ENCODE measurements at places on chromosomes 16 and 17.

DNA sequence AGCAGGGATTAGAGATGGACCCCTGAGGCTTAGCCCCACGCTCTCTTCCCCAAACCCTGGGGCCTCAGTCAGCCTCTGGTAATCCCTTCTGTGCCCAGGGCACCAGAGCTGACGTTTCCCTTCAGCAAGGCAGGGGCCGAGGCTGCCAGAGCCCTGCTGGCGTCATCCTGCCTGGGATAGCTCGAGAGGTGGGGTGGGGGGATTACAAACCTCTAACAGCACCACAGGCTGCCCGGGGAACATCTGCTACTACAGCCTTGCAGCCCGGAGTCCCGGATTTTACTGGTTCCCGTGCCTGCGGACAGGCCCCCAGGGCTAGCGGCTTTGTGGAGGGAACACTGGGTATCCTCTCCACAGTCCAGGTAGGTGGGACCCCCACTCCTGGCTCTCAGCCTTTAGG is at the start of gene AANAT:
Gene AANAT, plus strand, starts transcription at position 238 of the 400 bp plus-strand sequence. CDS start 1,144 bp downstream, outside the sequence.
- no peak for DNase-seq

- DNase-seq, result no peak
Observed at GRCh38 chr16:17098685-17099084, 372.1 kb downstream of the XYLT1 start.

GRCh38 chr17:9109933-9110332 is 88.6 kb downstream of the NTN1 start:
- DNase-seq, result no peak

- no peak for DNase-seq
Observed at GRCh38 chr16:84511831-84512230, 7.4 kb upstream of the MEAK7 start.

DNA sequence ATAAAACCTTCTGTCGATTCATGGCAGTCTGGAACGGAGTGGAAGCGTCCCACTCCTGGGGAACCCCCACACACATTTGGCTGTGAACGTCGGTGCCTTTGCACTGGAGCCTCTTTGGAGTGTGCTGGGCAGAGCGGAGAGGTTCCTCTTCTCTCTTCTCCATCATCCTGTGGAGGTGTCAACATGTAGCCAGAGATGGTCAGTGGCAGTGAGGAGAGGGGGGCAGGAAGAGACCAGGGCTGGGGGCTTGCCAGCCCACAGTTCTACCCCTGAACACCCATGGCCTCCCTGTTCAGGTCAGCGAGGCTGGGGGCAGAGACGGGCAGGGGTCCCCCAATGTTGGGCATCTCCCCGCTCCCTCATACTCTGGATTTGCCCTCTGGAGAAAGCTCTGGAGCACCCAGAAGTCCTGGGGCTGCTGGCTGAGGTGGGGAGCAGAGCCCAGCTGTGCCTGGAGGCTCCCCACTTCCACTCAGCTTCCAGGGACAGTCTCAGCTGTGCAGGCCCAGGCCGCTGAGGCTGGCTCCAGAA is 223.7 kb downstream of the SEC14L1 start:
- no peak for DNase-seq

- DNase-seq, result no peak
Observed at GRCh38 chr16:19755268-19755667, 37.2 kb downstream of the IQCK start.

DNA sequence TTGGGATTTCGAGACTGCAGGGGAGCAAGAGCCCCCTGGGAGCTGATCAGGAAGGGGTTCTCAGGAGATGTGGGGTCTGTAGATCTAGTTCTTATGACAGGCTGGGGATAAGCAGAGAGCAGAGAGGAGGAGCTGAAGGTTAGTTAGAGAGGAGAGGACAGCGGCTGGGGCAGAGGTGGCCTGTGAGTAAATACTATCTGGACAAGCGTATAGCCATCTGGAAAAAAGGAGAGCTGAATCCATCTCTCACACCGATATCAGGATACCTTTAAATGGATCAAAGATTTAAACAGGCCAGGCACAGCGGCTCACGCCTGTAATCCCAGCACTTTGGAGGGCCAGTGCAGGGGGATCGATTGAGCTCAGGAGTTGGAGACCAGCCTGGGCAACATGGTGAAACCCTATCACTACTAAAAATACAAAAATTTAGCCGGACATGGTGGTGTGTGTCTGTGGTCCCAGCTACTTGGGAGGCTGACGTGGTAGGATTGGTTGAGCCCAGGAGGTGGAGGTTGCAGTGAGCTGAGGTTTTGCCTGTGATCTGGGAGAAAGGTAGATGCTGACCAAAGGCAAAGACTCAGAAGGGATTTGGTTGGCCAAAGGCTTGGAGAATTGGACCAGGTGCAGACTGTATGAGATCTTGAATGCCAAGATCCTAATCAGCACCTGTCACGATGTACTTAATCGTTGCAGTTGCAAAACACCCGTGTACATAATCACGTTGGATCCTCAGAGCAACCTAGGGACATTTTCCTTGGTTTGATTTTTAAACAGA is 18.9 kb upstream of the SLC25A19 start:
- no peak for DNase-seq

GRCh38 chr17:17763734-17764133 is 73.1 kb downstream of the SREBF1 start:
- DNase-seq, result no peak

DNA sequence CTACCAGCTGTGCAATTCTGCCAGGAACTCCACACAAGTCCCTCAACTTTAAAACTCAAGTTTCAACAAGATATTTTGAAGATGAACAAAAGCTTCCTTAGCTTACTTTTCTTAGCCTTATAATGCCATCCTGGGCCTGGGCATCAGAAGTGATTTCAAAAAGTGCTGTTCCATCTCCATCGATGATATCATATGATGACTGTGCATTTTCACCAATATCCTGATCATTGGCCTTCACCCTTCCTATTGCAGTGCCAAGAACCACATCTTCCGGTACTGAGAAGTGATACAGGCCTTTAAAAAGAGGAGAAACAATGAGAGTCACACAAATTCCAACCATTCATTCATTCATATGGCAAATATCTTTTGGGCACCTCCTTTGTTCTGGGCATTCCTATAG is 215.4 kb downstream of the CDH8 start:
- DNase-seq, result no peak

DNA sequence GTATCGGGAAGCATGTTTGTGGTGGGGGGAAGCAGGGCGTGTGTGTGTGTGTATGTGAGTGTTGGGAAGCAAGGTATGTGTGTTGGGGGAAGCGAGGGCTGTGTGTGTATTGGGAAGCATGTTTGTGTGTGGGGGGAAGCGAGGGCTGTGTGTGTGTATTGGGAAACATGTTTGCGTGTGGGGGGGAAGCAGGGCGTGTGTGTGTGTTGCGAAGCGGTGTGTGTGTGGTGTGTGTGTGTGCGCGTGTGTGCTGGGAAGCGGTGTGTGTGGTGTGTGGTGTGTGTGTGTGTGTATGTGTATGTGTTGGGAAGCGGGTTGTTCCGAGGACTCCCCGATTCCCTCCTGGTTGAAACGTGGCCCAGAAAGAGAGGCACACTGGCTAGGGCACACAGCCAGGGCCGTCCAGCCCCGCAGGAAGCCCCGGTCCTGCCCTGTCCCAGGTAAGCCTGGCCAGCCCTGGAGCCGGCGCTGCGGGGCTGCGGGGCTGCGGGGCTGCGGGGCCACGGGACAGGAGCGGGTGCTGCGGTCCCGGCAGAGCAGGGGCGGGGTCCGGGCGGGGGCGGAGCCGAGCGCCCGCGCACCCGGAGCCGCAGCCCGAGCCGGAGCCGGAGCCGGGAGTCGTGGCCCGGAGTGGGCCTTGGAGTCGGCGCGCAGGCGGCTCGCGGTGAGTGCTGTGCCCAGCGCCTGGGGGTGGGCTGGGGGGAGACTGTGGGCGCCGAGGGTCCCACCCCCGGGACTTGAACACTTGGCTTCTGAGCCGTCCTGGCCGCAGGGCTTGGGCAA is at the start of gene NOD2:
Gene NOD2, plus strand, starts transcription at position 608 of the 783 bp plus-strand sequence. CDS start 5,890 bp downstream, outside the sequence.
- peak; percentile 30 for DNase-seq

DNA sequence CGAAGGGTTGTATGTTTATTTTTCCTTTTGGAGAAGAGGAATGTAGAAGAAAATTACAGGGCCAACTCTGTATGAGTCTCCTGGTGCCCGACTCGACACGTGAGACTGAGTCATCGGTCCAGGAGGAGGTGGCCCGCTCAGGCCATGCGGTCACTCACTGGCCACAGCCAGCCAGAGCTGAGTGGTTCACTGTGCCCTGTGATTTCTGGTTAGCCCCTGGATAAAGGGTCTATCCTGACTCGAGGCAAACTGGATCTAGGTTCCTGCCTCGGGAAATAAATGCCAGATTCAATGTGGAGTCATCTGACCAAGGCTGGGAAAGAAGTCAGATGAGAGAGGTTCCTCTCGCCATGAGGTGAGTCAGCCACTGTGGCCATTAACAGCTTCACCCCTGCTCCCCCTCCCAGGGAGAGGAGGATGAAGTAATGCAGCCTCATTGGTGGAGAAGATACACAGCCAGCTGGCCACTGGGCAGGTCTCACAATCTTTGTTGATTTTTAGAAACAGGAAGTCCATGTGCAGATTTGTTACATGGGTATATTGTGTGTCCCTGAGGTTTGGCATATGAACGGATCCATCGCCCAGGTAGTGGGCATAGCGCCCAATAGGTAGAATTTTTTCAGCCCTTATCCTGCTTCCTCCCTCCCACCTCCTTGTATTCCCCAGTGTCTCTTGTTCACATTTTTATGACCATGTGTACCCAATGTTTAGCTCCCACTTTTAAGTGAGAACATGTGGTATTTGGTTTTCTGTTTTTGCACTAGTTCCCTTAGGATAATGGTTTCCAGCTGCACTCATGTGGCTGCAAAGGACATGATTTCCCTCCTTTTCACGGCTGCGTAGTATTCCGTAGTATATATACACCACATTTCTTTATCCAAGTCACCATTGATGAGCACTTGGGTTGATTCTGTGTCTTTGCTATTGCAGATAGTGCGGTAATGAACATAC is 21.7 kb upstream of the USP36 start:
- no peak for DNase-seq

Data from activated naive CD4-positive, alpha-beta T cell treated with anti-CD3 and anti-CD28 coated beads for 36 hours (primary cell).